ENCODE measurements at places on chromosomes 16 and 17.

- DNase-seq: no peak
Measured at GRCh38 chr16:8858994-8859912, 9.6 kb downstream of the CARHSP1 start.

GRCh38 chr16:59242556-59242955, 508.4 kb upstream of the GOT2 start:
- no peak for DNase-seq

DNA sequence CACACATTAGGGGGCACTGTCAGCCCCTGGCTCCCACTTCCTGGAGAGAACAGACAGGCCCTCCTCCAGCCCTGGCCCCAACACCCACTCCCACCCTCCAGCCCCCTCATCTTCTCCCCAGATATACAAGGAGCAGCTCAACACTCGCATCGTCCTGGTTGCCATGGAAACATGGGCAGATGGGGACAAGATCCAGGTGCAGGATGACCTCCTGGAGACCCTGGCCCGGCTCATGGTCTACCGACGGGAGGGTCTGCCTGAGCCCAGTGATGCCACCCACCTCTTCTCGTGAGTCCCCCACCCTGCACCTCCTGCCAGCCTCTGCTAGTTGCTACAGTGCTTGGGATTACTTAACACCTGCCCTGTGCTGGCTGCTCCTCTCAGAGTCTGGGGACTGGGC, 14.4 kb downstream of the ADAM11 start:
- no peak for DNase-seq

GRCh38 chr16:70638814-70639792, 7.3 kb upstream of the IL34 start:
- no peak for DNase-seq

DNA sequence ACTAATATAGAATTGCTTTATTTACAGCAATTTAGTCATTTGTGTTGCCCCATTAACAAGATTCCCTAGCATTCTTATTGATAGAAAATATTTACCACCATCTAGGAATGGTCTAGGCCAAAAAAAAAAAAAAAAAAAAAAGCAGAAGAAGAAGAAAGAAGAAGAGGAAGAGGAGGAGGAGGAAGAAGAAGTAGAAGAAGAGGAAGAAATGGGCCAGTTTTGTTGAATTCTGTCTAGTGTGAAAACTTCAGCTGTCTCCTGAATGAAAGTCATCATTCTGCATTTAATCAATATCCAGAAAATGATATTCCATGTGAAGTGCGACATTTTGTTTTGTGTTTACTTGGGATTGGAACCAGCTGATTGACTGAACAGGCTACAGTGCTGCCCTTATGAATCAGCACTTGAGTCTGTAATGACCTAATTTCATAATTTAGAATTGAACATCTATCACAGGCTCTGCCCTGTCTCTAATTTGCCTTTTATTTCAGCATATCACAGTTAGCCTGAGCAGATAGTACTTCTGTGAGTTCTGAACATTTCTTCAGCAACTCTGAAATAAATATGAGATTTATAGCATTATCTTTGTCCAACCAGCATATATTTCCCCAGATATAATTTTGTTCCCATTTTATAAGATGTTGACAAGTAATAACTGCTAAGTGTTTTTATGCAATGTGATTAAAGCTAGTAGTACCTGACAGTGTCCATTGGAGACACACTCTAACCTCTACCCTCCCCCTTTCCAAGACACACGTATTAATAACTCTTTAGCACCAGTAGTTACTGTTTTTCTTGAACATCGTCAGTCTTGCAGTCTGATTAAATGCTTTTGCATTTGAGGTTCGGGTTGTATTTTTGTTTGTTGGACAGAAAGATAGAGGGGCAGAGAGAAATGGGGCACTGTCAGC, 5.9 kb downstream of the ANKFN1 start:
- DNase-seq: no peak

DNA sequence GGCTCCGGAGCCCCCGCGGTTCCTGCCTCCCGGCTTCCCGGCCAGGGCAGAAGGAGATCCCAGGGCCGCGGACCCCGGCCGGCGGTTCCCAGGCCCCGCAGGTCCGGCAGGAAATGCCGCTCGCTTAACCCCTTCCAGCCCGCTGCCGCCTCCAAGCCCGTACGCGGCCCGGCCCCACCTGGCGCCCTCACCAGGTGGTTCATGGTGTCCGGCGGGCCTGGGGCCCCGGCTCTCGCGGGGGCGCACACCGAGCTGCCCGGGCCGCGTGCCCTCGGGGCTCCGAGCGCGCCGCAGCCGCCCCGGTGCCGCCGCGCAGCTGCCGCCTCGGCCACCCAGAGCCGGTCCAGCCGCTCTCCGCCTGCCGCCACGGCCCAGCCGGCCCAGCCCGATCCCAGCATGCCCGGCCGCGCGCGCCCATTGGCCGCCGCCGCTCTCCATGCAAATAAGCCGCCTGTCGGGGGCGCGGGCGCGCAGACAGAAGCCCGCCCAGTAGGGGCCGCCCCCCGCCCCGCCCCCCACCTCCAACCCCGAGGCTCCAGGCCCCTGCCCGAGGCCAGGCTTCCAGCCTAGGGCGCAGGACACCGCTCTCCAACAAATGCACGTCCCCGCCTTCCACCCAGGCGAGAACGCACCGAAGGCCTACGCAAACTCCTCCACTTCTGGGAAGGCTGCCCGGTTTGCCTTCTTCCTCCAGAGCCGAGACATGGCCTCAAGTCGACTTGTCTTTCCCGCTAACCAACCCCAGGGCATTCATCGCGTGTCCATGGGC, at the start of gene BCAR1:
BCAR1 (minus strand) TSS at position 345 of the 769 bp plus-strand sequence; CDS start at position 203, 142 bp downstream.
- peak; percentile 79 for DNase-seq

DNA sequence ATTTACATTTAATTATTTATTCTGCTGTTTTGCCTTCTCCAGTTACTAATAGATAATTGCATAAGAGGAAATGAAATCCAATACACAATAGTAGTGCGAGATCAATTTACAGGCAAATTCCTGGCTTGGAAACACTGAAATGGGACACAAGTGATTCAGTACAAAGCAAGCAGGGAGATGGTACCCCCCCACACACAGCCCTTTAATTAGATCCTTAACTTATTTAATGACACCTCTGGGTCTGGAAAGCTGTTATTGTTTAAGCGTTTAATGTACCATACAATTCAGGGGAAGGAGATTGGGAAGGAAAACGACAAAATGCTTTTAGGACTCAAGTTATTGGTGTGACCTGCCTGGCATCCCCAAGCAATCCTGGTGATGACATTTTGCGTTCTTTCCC, 318.2 kb downstream of the NPIPA8 start:
- DNase-seq: no peak

DNA sequence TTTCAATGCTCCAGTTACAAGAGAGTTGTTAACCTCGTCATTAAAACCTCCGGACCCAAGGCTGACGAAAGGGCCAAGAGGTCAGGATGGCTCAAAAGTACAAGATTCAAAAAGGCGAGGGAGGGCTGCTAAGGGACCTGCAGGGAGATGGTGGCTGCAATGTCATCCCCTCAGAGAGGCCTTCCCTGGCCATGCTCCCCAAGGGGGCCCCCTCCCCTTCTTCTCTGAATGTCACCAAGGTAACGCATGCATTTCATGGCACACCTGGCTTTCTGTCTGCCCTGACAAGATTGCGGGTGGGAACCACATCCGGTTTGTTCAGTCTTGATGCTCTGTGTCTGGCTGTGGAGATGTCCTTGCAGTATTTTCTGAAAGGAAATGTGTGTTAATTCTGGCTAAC, 89.9 kb downstream of the C16orf78 start:
- no peak for DNase-seq

DNA sequence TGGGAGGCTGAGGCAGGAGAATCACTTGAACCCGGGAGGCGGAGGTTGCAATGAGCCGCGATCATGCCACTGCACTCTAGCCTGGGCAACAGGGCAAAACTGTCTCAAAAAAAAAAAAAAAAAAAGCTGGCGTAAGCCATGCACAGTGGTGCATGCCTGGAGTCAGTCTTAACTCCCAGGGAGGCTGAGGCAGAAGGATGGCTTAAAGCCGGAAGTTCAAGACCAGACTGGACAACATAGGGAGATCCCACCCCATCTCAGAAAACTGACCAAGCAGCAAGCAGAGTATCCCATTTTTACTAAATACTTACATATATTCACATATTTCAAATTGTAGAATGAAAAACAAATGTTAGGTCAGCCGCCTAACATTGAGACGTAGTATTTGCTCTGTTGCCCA, 4.6 kb downstream of the NT5C start:
- no peak for DNase-seq

DNA sequence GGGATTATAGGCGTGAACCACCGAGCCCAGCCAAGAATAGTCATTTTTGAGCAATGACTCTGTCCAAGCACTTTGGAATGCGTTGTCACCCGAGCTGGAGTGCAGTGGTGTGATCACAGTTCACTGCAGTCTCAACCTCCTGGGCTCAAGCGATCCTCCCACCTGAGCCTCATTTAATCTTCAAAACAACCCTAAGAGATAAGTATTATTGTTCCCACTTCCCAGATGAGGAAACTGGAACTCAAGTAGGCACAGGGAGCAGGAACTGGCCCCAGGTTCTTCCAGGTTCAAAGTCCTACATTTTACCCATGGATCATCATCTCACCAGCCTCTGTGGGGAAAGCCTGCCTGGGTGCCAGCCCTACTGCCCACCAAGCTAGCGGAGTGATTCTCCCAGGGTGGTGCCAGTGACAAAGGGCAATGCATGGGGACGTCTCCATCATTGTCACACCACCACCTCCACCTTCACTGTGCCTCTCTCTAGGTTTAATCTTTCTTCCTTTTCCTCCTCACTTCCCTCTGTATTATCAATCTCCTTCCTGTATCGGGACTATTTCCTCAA, 11.3 kb upstream of the RNF157 start:
- no peak for DNase-seq

- DNase-seq: no peak
Measured at GRCh38 chr17:71276079-71276478, 844.7 kb upstream of the SOX9 start.

DNA sequence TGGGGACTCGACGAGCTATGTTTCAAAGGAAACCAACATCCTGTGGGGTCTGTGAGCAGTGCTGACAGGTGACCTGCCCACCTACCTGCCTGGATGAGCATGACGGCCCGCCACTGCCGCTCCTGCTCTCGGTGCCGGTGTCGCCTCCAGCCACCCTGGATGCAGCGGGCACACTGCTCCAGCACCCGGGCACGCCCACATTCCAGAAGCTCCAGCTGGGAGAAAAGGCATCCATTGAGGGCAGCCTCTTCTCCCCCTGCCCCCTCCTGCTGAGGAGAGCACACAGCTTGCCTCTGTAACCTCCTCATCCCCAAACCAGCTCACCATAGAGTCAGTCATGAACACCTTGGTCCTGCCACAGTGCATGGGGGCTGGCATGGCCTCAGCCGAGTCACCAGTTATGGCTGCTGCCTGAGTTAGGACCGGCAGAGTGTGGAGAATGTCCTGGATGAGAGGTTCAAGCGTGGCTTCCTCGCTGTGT, 14.3 kb downstream of the ZNHIT3 start:
- no peak for DNase-seq

- DNase-seq: no peak
Measured at GRCh38 chr17:31156326-31156725, 61.5 kb downstream of the NF1 start.

- no peak for DNase-seq
Measured at GRCh38 chr16:65754820-65755691, 611.4 kb upstream of the CDH5 start.

DNA sequence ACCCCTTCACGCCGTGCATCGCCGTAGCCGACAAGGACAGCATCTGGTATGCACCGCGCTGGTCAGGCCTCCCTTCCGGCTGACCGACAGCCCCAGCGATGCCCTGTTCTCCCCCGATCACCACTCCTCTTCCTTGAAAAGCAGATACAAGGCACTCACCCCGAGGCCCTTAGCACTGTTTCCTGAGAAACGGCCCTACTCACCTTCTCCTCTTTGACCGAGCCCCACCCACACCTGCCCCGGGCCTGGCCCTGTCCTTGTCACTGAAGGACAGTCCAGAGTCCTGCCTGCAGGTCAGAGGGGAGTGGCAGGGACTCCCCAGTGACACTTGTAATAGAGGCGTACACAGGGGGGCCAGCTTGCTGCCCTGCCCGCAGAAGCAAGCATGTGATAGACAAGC, 45.9 kb upstream of the CHMP6 start:
- DNase-seq: no peak

GRCh38 chr16:49399594-49400364, 26.2 kb downstream of the C16orf78 start:
- no peak for DNase-seq

- DNase-seq: no peak
Measured at GRCh38 chr16:53989597-53989996, 285.6 kb downstream of the FTO start.

- no peak for DNase-seq
Measured at GRCh38 chr16:3999479-4000325, 116.5 kb downstream of the ADCY9 start.

DNA sequence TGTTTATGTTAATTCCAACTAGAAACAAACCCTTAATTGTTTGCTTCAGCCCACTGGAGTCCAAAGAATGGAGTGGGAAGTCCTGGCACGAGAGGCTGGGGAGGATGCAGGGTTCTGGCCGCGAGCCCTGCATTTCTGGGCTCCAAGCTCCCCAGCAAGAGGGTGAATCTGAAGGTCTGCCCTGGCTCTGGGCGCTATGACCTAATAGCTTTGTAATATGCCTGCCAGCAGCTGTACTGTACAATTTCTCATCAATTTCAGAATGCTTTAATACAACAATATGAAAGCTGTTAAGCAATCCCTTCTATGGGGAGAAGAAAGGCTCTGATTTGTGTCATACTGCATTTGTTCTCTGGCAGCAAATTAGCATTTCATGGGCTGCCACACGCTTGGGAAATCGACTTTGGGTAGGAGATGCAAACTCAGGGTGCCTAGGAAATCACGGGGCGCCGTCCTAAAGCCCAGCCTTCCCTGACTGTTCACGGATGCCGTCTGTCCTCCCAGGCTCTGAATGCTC, 43.8 kb downstream of the NDEL1 start:
- peak; percentile 58 for DNase-seq

DNA sequence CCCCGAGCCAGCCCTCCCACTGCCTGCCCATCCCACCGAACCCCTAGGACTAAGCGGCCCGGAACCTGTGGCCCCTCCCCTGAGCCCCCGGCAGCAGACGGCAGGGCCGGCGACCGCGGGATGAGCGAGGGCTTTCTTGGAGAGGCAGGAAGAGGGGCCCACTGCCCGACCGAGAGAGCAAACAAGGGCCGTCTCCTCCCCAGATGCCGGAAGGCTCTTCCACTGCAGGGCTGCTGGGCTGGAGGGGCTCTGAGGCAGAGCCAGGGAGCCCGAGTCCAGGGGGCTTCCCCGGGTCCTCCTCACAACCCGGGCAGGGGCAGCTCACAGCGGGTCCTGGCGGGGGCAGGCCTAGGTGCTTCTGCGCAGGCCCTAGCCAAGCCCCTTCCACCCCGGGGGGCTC, 2.9 kb downstream of the PERCC1 start:
- no peak for DNase-seq
